ENCODE measurements at places on chromosomes 16 and 17.

GRCh38 chr16:73000907-73001521 lies 46.9 kb downstream of the ZFHX3 start:
- no peak for DNase-seq

DNA sequence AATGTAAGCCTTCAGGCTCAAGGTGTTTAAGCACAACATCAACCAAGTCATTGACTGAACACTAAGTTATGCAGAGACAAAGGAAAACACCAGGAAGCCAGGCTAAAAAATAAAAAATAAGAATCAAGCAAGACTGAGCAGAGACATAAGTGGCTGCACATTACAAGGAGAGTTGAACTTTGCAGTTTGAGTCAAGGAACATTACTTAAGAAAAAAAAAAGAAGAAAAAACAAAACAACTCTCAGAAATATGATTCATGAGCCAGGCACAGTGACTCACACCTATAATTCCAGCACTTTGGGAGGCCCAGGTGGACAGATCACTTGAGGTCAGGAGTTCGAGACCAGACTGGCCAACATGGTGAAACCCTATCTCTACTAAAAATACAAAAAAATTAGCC lies 168.1 kb downstream of the C16orf95 start:
- no peak for DNase-seq

- peak; percentile 89 for DNase-seq
These were observed 868 bp downstream of the MED13 start for GRCh38 chr17:62064029-62064790.

DNA sequence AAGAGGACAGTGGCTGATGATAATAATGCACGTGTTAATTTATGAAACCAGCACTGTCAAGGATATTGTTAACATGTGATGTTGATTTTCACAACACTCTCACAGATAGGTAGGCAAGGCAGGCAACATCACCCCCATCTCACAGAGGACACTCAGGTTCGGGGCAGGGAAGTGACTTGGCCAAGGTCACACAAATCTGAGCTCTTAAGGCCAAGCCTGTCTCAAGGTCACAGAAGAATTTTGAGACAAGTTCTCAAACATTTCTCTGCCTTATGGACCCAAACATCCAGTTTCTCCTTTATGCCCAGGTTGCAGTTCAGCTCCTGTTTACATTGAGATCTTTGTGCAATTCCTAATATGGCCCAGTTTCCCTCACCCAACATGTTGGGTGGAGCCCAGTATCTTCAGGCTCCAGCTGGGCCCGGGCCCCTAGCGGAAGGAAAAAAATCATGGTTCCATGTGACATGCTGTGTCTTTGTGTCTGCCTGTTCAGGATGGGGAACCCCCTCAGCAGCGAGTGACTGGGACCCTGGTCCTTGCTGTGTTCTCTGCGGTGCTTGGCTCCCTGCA lies 1.3 kb downstream of the SLC2A4 start:
- peak; percentile 90 for DNase-seq

DNA sequence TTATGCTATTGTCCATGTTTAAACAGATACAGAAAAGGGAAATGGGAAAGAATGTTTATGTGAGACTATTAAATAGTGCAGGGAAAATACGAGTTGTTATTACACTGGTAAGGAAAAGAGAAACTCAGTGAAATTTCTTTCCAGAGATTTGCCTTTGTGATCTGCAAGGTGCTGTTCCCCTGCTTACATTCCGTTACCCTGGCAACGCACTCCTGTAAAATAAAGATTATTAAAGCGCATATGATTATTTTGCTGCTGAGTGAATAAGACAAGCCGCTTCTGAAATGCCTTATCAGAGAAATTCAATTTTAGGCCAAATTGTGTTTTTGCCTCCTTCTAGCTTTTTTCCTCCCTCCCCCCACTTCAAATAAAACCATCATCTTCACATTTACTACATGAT lies 328.6 kb upstream of the PMFBP1 start:
- no peak for DNase-seq

GRCh38 chr17:35849469-35850348 lies 19.0 kb downstream of the HEATR9 start:
- DNase-seq, result peak; percentile 64

- DNase-seq, result peak; percentile 88
These were observed at the start of gene KCNH4 for GRCh38 chr17:42180922-42181850. TSS of gene KCNH4 (minus strand) at chr17:42181142. CDS start at chr17:42180945, 197 bp downstream.

DNA sequence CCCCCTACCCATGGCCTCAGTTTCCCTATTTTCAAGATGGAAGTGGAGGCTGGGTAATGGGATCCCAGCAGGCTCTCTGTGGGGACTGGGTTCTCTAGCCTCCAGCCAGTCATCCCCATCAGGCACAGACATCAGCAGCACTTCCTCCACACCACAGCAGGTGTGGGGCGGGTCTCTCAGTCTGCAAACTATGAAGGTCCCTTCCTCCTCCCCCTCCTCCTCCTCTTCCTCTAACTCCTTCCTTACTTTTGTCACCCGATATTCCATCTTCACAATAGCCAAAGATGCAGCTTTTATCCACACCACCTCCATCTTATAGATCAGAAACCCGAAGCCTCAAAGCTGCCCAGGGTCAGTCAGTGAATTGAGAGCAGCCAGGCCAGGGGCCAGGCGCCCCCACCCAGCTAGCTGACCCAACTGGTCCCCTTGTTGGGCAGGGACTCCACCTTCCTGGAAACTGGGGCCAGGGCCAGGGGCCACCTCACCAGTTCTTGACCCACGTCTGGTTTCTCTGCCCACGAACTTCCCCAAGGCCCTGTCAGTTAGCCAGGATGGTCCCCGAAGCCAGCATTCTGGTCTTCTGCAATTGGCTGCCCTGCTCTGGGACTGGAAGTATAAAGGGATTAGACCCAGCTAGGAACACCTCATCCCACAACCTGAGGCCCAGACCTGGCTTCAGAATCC lies 2.5 kb downstream of the FAM83G start:
- no peak for DNase-seq

GRCh38 chr17:78253946-78254672 lies 22.7 kb downstream of the TMEM235 start:
- DNase-seq, result peak; percentile 72

- no peak for DNase-seq
These were observed 94.6 kb downstream of the BANP start for GRCh38 chr16:88045820-88046303.

- no peak for DNase-seq
These were observed 67.8 kb upstream of the CDH5 start for GRCh38 chr16:66298571-66299120.

DNA sequence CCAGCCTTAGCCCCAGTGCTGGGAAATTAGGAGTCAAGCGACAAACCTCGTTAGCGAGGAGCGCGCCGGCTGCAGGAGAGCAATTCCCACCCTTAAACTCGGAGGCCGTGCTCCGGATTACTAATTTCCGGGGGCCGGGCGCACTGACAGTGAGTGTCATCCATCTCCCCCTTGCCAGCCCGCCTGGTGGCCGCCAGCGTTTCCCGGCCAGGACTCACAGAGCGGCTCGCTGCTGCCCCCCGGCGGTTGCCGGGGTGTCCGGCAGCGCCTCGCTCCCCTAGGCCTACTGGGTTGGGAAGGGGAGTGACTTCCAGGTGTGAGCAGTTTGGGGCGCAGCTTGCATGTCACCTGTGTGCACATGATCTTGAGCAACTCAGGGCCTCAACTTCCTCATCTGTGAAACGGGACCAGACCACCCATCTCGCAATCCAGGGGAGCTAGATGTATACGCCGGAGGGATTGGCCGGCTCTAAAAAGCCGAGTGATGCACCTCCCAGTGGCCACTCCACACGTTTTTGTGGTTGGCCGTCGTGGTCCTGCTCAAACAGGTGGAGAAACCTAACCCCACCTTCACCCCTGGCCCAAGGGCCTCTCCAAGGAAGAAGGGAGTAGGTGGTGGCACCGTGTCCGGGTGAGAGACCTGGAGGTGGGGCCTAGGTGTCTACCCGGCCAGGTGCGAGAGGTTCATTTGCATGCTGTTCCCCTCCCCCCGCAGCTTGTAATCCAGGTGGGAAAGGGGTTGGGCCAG lies 2.5 kb upstream of the GSE1 start:
- peak; percentile 87 for DNase-seq

DNA sequence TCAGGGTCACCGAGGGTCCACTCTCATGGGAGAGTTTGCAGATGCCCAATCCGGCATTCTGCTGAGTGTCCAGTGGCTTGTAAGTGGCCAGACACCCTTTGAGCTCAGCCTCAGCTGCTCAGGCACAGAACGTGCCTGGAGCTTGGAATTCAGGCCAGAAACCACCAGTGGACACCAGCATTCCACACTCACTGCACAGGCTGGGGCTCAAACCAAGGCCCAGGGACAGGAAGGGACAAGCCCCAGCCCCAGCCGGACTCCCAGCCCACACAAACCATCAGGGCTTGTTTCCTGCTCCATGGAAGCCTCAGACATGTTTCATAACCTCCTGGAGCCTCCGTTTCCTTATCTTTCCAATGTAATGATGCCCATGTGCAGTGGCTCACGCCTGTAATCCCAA lies 5.0 kb upstream of the NPRL3 start:
- no peak for DNase-seq

All from hematopoietic multipotent progenitor cell treated with erythropoietin and hydrocortisone succinate and interleukin-3 and kit ligand, for 17 days (in vitro differentiated cells).